GM12864 (cell line): ENCODE measurements at places on chromosomes 12 and 14.

DNA sequence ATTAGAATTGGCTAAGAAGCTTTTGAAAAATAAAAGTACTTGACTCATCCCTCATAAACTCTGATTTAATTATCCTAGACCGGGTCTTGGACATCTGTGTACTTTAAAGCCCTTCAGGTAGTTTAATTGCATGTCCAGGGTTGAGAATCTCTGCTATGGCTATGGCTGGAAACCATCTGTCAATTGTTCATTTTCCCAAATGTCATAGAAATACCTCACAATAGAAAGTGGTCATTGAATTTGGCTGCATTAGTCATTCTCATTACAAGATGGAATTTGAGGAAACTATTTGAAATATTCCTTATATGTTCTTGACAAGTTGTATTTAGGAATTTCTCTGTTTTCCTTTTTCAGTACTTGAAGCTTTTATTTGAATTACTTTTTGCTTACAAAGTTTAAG lies 111.3 kb downstream of the TSHR start:
- DNase-seq = no peak

DNA sequence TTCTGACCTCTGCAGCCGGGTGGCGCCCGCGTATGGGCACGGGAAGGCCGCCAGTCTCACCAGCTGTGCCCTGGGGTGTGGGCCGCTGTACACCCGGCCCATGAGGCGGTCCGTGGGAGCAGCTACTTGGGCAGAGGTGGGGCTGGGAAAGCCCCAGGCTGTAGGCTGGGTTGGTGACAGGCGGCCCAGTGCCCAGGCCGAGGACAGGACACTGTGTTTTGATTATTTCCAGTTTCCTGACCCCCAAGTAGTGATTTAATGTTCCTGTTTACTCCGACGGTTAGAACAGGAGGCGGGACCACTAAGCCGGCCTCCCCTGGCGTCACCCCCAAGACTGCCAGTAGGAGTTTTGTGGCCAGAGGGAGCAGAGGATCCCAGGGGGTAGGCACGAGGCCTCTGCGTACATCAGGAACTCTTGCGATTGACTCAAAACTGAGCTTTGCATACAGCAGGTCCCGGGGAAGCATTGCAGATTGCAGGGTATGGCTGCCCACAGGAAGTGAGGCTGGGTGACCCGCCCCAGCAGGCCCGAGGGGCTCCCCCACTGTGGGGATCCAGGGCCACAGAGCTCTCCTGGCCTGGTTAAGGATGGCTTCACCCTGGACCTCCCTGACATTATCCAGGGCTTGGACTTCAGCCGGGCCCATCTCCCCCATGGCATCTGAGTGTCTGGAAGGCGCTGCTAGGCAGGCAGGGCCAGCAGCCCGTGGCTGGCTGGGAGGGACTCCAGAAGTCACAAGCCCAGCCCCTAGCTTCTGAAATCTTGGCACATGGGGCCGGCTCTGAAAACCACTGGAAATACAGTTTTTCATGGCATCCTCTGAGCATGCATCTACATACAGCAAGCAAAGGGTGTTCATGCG lies 42.5 kb upstream of the DIO3 start:
- no peak for DNase-seq

DNA sequence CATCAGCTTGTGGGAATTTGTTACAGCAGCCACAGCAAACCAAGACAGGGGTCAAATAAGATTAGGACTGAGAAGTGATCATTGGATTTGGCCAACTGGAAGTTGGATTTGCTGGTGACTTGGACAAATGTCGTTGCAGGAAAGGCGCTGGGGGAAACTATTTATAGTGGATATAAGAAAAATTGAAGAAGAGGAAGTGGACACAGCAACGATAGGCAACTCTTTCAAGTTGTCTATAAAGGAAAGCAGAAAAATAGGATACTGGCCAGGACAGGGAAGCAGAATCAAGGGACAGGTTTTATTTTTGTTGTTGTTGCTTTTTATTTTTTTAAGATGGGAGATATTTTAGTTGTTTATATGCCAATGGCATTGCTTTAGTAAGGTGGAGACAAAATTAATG lies 56.2 kb upstream of the RTRAF start:
- DNase-seq = no peak

- no peak for DNase-seq
Measured at GRCh38 chr12:109308534-109309380, at the start of gene FOXN4. Gene FOXN4, minus strand, starts transcription at chr12:109309284. Its CDS starts 963 bp downstream, at chr12:109308321.

- DNase-seq = no peak
Measured at GRCh38 chr14:55332654-55333570, 61.7 kb downstream of the FBXO34 start.

DNA sequence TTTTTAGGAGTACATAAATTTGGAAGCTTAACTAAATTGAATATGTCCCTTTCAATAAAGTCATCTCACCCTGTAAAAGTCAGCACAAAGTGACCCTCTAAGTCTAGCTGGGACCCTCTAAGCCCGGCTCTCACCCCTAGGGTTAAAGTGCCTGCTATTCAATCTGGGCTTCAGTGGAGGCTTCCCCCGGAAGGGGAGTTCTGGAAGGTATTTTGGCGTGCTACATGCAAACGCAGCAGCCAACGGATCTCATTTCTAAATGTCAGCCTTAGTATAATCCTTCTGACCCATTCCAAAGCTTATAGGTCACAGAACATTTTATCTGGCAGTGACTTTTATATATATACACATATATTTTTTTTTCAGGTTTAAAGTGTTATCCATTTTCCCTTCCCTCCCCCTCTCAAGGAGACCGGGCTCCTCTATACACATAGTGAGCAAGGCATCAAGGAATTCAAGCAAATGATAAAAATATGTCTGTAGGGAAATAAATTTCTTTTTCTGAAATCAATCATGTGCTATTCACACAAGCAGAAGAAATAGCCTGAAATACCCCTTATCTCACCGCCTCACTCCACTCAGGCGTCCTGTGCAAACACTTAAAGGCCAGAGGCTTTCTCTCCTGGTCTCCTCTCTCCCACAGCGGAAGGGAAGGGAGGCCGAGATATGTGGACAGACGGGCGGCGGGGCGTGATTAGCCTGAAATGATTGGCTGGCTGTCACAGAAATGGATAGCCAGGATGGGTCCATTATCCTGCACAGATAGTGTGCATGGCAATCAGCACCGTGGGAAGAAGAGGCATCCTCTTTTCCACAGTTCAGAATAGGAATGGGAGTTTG lies 301.7 kb downstream of the GALC start:
- DNase-seq = no peak

DNA sequence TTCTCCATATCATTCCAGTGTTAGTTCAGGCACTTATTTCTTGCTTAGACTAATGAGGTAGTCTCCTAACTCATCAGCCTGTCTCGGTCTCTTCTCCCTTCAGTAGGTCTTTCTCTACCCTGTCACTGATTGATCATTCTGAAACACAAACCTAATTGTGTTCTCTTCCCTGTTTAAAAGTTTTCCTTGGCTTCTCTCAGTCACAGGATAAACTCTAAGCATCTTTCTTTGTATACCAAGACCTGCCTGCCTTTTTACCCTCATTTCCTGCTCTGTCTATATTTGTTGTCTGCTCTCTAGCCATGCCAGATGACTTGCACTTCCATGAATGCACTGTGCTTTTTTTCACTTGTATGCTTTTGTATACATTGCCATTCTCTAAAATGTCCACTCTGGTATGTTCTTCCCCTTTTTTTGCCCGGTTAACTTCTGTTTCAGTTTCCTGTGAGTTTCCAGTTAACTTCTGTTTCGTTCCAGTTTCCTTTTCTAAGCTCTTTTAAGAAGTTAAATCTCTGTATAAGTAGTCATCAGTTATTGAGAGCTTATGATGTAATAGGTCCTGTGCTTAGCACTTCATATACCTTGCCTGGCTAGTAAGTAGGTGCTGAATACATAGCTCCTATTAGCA lies 12.8 kb downstream of the DIP2B start:
- peak; percentile 74 for DNase-seq

GRCh38 chr12:59067083-59067482 lies 146.8 kb upstream of the LRIG3 start:
- no peak for DNase-seq

DNA sequence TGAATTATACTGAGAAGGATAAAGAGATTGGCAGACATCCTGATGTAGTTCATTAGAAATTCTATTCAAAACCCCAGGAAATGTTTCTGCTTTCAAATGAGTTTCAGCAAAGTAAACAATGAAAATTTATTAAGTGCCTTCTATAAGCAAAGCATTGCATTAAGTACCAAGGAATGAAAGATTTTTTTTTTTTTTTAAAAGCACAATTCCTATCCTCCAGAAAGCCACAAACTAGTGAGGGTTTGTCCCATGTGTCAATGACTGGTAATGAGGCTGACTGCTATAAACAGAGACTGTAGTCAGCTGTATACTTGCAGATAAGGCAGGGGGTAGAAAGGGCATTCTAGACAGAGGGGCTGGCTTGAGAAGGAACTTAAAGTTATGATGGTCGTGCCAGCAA lies 6.7 kb downstream of the ANO4 start:
- DNase-seq = no peak

DNA sequence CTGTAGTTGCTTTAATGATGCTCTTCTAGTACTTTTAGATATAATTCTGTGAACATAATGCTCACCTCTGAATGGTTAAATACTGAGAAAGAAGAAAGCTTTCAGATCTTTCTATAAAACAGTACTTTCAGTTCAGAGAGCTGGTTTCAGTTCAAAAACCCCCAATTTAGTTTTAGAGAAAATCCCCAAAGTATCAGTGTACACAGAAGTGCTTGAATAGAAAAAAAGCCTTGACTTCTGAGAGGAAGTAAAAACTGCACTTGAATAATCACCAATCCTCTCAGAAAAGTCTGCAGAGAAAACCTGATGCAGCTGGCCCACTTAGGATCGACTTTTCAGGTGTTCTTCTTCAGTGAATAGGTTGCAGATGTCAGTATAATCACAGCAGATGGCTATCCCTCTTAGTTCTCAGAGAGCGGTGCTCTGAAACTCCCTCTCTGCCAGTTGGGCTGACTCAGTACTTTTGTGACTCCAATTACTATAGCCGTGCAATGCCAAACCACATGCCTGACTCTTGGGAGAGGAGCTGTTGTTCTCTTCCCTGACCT lies 616.3 kb downstream of the LRFN5 start:
- DNase-seq = peak; percentile 72

DNA sequence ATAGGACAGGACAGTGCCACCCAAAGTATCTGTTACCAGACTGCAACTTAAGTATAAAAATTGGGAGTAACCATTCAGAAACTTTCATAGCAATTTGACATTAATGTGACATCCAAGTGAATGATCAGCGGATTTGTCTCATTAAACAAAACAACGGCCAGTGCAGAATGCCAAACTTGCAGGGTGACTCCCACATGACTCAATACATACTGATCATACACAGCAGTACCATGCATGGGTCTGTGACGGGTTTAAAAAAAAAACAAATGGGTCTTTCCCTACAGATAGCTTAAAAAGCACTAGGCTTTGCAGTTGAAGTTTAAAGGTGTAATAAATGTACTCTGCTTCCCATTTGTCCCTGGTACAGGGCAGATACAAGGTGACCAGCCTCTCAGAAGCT lies 116.6 kb downstream of the SLC35F4 start:
- DNase-seq = no peak

DNA sequence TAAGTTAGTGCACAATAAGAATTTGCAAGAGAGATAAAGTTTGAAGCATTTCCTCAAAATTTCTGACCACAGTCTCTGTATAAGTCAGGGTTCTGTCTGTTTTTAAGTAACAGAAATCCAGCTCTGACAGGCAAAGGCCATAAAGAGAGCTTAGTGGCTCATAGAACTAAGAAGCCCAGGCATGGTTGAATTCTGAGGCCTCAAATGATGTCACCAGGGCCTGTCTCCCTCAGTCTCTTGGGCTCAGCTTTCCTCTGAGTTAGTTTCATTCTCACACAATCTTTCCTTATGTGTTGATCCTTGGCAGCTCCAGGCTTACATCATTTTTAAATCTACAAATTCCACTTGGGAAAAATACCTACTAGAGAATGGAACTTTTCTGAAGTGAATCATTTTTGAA lies 173.4 kb upstream of the ATP2B1 start:
- DNase-seq = no peak

- DNase-seq = no peak
Measured at GRCh38 chr12:46366771-46367170, 5.8 kb downstream of the SLC38A2 start.

DNA sequence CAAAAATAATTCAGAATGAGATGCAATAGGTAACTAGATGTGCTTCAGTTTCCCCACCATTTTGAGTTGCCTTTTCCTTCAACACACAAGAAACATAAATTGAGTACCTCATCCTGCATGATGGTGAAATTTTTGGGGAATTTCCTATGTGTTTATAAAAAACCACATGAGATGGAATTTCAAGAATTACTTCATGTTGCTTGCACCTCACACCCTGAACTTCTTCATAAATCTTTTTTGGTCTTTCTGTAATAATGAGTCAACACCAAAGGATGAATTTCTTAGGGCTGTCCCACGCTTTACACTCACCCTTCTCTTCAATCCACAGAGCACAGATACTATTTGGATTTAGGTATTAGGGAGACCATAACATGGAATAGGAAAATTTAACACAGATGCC lies 22.6 kb upstream of the LUM start:
- DNase-seq = no peak

DNA sequence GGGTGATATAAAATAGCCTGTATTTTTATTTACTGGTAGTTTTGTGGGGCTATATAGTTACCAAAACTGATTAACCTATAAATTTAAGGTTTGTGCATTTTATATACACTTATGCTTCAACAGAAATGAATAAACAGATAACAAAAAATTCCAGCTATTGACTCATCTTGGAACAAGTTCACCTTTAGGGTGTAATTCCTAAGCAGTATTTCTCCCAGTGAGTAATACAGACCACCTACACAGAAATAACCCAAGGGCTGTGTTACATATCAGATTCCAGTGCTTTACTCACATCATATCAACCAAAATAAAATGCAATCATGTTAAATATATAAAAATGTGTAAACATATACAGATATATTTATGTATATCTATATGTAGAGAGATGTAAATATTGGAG lies 345.6 kb downstream of the ADAMTS20 start:
- DNase-seq = no peak
